T-cell (primary cell): ENCODE measurements at places on chromosomes 16 and 17.

DNA sequence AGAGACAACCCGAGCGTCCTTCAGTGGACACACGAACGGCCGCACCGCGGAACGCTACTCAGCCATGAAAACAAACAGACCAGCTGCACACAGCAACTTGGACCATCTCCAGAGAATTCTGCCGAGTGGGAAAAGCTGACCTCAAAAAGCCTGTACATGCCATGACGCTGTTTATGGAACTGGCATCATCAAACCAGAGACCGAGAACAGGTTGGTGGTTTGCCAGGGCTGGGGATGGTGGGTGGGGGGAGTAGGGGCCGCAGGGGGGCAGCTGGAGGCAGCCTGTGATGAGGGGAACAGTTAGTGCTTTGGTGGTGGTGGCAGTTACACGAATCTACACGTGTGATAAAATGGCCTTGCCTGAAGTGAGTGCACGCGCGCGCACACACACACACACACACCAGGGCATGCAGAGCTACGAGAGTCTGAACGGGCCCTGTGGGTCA lies 169.8 kb downstream of the LAT start:
- no peak for DNase-seq

GRCh38 chr17:81405411-81405872 lies 10.2 kb downstream of the BAHCC1 start:
- no peak for DNase-seq

GRCh38 chr16:9225527-9226316 lies 134.3 kb downstream of the HAPSTR1 start:
- no peak for DNase-seq

DNA sequence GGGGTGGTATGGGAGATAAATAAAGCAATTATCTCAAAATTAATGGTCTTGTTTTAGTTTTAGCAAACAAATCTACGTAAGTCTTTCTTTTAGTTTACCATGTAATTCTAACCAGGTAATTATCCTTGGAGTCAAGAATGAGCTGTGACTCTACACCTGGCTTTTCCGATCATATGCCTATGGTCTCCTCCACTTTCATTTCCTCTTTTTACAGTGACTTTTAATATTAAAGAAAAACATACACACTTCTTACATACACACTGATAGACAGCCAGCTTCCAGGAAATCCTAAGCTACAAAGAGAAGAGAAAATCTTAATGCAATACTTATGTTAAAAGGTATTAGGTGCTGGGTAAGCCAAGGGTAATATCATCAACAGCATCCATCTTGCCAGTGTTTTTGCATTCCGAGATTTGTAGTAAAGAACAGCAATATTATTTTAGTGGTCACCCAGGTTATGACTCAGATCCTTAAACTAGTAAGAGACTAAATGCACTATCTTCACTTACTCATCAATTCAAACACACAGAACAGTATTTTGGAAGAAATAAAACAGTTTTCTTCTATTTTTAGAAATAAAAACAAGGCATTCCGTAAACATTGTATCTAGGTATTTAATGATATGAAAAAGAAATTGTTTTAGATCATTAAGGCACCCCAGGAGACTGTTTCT lies 4.4 kb upstream of the IRX5 start:
- no peak for DNase-seq

DNA sequence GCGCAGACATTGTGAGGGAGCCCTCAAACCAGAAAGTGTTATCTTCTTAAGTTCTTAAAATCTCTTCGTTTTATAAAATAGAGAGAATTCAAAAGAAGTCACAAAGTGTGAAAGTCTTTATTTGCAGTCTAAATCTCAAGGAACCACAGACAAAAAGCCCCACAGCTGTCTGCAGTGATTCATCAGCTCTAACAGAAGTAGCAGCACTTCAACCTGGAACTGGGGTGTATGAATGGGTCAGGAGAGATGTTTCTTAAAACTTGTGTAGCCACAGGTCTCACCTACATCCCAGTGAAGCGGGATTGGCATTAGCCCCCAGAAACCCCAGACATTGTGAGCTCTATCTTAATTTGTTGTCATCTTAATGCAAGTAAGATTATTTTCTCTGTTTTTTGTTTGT lies 61.1 kb downstream of the CDYL2 start:
- no peak for DNase-seq

GRCh38 chr17:51076821-51077220 lies 43.8 kb downstream of the SPAG9 start:
- no peak for DNase-seq

- DNase-seq = no peak
These were observed 261.7 kb downstream of the CEP112 start for GRCh38 chr17:65930140-65930730.

- no peak for DNase-seq
These were observed 1.4 kb downstream of the TEN1 start for GRCh38 chr17:75980188-75981018.

DNA sequence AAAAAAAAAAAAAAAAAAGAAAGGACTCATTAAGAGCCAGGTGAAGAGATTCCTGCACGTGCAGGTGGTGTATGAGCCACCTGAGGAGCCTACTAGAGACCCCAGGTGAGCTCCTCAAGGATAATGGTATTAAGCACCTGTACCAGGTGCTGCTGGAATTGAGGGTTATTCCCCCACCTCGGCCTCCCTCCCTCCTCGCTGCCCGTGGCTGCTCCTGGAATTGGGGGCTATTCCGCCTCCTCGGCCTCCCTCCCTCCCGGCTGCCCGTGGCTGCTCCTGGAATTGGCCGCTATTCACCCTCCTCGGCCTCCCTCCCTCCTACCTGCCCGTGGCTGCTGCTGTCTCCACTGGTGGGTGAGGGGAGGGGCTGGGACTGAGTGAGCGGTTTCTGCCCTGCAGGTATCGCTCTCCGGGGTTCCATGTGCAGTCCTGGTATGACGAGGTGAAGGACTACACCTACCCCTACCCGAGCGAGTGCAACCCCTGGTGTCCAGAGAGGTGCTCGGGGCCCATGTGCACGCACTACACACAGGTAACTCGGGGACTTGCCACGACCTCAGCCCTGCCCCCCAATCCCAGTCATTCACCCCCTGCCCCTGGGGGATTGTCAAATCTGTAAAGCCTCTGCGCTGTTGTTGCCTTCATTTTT lies 29.3 kb downstream of the CRISPLD2 start:
- DNase-seq = no peak

- DNase-seq = peak; percentile 33
These were observed 8.0 kb downstream of the FLYWCH1 start for GRCh38 chr16:2919511-2920255.

DNA sequence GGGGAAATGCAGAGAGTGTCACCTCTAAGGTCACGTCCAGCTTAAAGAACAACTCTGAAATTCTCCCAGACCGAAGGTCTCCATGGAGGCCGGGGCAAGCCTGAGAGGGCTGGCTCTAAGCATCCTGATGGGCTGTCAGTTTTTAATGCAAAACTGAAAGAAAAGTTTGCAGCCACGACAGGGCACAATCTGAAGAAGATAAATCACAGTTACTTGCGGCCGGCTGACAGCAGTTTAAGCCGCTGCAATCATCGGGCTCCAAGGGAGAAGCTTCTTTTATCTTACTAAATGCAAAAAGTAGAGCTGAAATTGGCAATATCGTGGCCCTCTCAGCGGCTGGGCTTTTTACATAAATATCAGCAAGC lies 168.8 kb downstream of the CYLD start:
- no peak for DNase-seq

DNA sequence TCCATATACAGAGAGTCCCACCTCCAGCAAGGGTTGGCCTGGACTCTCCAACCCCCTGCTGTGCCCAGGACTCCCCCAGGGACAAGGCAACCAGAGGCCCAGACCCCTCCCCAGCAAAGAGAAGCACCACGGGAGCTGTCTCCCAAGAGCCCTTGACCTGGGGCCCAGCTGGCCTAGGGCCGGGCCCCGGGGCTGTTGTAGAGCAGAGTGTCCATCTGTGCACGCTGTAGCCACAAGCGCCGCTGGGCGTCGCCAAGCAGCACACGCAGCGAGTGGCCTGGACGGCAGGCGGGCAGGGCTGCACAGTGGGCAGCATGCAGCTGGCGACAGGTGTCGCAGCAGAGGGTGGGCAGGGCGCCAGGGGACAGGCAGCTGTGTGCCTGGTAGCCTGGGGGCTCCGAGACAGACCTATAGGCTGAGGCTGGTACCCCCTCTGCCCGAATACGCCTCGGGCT lies 4.3 kb downstream of the SPATA2L start:
- no peak for DNase-seq

DNA sequence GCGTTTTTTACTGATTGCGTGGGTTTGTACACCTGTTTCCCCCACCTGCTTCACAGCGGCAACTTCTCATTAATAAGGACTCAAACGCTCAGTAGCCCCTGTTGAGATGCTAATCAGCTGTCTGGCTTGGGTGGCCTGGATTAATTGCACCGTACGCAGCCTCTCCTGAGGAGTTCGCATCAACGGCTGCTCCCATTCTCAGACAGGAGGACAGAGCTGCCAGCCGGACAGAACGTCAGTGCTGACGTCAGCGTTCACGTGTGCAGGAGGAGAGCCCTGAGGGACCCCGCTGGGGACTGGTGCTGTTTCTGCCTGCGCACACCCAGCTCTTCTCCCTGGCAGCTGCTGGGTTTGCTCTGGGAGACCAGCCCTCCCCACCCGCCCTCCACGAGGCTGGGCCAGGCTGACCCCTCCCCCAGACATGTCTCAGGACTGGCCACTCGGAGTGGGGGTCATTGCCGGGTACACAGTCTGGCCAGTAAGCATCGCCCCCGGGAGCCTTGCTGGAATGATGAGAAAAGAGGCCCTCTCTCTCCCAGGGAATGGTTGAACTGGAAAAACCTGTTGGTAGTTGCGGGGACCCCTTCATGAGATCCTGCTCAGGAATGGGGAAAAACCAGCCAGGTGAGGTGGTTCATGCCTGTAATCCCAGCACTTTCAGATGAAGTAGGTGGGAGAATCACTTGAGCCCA lies 5.7 kb upstream of the BANP start:
- DNase-seq = peak; percentile 29

DNA sequence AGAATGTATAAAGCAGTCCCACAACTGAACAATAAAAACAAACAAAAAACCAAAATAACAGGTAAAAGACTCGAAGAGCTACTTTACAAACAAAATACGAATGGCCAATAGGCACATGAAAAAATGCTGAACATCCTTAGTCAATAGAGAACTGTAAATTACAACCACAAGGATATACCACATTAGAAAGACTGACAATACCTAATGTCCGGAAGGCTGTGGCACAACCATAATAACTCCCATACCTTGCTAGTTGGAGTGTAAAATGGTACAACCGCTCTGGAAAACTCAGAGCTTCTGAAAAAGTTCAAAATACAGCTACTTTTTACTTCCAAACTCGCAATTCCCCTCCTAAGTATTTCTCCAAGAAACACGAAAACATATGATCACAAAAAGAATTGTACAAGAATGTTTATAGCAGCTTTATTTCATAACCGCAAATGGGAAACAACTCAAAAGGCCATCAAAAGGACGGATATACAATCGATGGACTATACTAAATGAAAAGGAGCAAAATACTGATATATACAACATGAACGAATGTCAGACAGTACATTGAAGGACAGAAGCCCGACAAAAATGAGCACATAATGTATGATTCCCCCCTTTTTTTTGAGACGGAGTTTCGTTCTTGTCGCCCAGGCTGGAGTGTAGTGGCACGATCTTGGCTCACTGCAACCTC lies 2.3 kb downstream of the TP53 start:
- no peak for DNase-seq
